ENCODE measurements at places on chromosomes 2 and 18.

DNA sequence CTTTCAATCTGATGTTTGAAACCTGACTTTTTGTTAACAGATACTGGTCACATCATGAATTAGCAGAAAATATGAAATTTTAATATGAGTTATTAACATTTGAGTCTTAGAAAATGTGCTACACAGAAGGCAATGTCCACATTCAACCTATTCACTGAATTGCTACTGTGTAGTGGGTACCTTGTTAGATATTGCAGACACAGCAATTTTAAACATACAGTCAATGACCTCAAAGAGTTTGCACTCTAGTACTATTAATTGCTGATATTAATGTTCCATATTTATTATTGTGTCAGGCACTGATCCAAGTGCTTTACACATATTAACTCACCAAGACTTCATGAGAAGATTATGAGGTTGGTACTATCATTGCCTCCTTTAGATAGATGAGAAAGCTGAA lies 385.4 kb upstream of the PKDCC start:
- DNase-seq = no peak

DNA sequence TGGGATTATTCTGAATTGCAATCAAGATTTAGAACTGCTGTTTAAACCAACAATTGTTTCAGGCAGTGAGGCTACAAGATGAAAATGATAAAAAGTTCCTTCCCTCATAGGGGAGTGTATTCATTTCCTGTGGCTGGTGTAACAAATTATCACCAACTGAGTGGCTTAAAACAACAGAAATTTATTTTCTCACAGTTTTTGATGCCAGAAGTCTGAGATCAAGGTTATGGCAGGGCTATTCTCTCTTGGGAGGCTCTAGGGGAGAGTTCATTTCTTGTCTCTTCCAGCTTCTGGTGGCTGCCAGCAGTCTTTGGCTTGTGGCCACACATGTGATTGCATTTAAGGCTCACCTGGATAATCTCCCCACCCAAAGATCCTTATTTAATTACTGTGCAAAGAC lies 290.5 kb upstream of the ZSWIM2 start:
- DNase-seq = no peak

DNA sequence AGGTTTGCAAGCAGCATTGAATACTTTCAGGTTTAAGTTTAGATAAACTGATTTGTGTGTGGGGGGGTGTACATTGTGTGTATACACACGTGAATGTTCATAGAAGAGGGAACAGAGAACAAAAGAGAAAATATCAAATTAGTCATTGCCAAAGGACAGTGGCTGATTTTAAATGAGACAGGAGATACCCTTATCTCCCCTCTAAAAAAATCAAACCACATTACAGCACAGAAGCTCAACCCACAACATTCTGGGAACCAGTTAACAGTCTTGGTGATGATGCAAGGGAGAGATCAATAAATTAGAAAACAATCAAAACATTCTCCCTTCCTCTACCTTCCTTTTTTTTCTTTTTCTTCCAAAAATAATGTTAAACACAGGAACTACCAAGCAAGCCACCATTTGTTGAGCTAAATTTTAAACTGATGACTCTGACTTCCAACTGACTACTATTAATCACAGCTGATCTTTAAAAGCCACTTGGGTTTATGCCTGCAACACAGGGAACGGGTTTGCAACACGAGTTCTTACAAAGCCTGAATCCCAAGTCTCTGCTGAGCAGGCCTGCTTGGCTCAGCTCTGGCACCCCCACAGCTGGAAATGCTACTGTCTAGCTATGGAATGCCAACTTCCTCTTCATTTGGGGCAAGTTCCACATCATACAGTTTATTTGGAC lies 119.2 kb upstream of the ACVR1C start:
- no peak for DNase-seq

DNA sequence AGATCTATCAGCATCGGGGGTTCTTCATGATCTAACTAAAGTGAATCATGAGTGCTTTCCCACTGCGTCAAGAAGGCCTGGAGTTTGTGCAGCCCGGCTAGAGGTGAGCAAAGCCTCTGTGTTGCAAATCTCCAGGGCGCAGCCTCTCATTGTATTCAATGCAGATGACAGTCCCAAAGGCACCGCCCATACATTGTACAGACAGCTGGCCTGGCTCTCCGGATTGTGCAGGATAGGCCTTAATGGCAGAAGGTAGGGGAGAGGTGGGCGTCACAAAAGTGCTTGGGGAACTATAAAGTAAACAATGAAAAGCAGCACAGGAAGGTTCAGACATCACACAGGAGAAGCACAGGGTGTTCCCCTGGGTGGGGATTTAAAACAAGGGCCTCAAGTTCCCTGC lies 907 bp upstream of the GYPC start:
- DNase-seq = no peak

DNA sequence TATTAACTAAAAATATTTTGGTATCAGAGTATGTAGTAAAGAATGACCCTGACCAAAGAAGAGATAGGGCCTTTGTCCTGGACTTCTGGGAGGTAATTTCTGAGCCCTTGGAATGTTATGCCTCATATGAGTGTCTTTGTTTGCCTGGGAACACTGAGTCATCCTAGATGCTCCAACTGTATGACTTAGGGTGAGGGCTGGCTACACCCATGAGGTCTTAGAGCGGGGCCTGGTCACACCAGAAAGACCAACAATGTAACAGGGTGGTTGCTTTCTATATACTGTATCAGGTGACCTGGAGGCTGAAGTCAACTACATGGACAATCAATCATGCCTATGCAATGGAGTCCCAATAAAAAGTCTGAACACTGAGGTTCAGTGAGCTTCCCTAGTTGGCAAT lies 253.1 kb downstream of the MBD2 start:
- no peak for DNase-seq

DNA sequence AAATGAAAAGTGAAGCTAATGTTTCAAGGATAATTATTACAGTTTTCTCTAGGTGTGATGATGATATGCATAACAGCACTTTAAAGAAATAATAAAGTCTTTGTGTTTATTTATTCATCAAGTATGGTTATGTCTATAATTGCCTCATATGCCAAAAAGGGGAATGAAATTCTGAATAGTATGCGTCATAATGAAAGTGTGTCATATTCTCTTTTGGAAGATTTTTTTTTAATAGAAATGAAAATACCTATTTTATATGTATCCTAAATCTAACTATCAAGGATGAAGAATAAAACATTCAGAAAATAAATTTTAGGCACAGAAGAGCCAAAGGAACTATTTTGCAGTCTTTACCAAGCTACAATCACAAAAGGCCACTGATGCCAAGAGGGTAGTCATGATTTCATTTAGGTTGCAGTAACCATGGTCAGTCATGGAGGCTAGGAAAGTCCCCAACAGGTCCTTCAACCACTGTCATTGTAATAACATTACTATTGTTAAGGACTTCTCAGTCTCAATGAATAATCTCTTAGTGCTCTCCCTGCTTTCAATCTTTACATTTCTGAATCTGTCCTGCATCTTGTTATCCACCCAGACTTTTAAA lies 712.5 kb downstream of the DCDC2C start:
- DNase-seq = no peak

DNA sequence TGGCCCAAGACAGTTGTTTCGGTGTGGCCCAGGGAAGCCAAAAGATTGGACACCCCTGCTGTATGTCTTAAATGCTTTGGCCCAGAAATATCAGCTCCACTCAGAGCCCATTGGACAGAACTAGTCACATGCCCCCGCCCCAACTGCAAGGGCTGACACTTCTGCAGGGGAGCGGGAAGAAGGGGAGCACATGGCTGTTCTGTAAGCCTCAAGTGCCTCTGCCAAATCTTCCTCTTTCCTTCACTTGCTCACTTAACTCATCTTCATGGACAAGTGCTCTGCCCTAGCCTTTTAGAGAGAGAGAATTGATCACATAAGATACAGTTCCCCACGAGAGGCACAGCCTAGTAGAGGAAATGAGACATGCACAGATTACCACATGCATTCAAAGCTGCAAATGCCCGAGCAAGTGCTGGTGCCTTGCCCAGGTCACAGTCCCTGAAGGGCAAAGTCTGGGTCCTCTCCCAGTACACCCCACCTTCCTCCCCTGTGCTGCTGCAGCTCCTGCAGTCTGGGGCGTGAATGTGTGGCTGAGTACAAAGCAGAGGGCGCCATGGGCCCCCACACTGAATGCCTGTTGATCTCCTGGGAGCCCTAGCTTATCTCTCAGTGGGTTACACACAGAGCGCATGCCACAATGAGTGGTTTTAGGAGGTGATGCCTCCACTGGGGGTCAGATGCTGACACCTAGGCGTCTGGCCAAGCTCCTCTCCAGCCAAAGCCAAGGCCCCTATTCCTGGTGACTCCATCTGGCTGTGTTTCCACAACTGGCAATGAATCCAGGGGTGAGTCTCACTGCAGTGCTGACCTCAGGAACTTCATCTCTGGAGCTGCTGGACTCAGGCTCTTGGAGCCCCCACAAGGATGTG lies 135.3 kb downstream of the CTIF start:
- no peak for DNase-seq

DNA sequence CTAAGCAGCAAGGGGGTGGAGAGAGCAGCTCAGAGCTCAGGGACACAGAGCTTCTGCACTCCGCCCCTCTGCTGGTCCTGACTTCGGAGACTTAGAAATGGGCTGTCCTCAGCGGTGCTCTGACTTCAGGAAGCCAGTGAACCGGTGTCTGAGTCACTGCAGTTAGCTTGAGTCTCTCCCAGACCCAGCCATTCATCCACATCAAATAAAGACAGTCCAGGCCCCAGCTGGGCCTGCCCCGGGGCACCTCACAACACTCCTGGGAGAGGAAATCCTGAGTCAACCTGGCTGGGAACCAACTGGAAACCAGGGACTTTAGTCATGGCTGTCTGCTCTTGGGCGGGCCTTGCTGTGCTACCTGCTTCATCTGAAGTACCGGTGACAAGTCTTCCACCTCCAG lies 5.4 kb upstream of the ITGB6 start:
- no peak for DNase-seq

DNA sequence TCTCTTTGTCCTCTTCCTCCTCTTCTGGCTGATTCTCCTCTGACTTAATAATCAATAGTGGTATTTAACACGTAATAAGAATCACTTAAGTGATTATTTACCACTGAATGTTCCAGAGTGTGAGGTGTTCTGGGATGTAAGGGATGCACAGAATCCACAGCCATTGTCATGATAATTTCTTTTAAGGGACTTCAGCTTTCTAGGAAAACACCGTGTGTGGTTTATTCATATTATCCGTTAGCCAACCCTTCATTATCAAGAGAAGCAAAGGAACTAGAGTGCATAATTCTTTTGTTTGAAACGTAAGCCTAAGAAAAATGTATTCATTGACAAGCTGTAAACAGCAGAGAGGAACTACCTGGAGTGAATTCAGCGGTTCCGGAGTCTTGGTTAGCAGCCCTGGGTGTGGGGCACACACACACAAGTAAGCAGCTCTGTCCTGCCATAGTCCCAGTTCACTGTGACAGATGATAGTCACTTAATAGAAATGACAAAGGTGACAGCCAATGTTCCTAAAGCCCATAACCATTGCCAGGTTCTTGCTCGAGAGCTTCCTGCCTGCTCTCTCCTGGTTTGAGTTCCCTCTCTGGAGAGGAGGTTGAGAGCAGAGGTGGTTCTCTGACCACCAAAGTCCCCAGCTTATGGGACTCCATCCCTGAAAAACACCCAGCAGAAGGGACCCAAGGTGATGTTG lies 101.9 kb downstream of the ACOXL start:
- DNase-seq = no peak

DNA sequence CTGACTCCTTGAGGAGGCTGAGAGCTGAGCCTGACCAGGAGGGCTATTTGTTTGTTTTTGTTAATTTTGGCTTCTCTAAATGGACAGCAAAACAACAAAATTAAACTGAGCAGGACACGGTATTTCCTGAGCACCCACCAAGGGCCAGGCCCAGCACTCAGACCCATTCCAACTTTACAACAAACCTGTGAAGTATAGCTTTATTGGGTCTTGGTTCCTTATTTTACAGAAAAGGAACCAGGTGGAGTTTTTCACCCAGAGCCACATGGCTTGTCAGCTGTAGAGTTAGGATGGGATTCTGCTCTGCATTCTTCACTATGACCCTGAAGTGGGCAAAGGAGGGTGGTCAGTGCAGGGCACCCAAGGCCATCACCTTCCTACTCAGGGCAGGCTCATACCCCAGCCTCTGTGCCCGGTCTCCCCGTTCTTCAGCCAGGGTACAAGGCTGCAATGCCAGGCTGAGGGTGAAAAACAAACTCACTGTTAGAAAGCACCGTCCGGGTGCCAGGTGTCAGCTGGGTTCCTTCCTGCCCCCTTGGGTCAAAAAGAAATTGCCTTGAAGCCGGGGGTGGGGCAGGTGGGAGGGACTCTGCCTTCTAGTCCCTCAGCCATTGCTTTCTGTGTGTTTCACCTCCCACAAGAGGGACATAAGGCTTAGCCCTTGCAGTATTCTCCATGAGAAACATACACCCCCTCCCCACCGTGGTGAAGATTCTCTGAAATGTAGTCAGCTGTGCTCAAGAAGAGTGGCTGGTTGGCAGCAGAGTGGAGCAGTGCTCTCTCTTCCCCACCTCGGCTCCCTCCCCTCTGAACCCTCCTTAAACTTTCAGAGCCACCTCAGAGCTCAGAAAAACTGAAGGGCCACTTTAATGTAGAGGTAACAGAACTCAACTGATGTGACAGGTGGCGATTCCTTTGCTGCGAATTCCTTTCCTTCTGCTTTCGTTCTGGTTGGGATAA lies 2.2 kb downstream of the PSD4 start:
- DNase-seq = no peak

- no peak for DNase-seq
Observed at GRCh38 chr2:218257390-218257981, 3.3 kb upstream of the GPBAR1 start.

DNA sequence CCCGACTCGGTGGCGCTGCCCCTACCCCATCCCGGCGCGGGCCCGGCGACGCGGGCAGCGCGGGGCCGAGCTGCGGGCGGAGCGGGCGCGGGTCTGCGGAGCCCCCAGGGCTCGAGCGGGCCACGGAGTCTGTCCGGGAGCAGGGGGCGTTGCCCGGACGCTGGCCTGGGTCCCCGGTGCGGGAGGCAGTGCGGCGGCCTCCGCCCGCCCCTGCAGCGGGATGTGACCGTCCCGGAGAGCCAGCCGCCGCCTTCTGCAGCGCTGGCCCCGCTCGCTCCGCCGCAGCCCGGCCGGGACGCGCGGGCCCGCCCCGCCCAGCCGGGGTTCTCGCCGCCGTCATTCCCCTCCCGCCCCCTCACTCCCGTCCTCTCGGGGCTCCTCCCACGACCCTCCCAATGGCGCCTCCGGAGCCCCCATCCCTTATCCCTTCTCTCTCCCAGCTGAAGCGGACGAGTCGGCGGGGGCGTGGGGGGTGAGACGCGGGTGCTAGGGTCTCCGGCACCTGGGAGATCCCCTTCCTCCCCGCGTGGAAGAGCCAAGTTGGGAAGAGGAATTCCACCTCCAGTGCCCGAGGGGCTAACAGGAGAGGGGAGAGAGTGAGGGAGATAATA lies at the start of gene FNDC4:
TSS of gene FNDC4 (minus strand) at position 257 of the 611 bp plus-strand sequence. CDS start 521 bp downstream, outside the sequence.
- no peak for DNase-seq

GRCh38 chr2:222706616-222707015 lies 35.2 kb downstream of the MOGAT1 start:
- DNase-seq = no peak

All from NCI-H524 treated with DMSO at 0.1 percent for 48 hours (cell line).